T47D (cell line): ENCODE measurements at places on chromosomes 2 and 18.

- DNase-seq, result no peak
These were observed 42.8 kb downstream of the SCRN3 start for GRCh38 chr2:174438146-174438886.

DNA sequence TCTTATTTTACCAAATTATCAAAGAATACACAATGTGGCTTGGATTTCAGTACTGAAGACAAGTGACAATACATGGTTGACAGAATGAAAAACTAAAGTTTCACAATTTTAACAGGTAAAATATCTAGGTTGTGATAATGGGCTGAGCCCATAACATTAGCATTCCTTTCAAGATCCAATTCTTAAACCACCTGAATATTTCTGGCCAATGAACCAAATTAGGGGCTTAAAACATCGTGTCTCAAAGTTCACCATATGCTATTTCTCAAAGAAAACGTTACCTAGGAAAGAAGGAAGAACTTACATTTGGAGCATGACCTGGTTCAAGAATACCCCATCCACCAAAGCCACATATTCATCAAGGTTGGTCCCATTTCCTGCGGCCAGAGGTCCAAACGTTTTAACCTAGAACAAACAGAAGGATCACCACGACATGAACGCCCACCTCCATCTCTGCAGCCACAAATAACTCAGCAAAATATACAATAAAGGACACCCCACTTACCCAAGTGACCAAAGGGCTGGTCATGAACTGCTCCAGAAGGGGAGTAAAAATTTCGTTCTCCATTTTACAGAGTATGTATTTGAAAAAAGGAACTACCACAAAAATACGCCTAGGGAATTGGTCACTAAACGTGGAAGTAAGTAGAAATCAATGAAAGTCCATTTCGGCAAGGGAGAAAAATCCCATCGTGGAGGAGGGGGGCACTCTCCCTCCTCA lies 984 bp downstream of the CCDC88A start:
- DNase-seq, result no peak

DNA sequence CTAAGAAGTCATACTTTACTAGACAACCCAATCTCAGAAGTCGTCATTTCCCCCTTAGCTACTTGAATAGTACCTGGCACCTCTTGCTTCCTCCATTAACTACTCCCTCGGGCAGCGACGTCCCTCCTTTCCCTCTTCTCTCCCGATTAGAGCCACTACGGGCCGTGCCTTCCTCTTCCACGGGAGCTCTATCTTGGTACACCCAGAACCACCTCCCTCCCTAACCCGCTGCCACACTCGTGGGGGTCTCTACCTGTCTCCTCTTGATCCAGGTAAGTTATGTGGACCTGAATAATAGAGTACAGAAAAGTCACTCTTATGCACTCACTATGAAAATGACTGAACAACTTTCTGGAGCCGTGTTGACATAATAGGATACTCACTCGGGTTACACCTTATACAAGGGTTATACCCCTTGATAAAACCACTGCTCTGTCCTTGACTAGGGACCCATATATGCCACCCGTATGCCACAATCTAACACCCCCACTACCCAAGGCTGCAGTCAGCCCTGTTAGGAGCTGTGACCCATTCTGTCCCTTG lies 595 bp upstream of the HDHD2 start:
- no peak for DNase-seq

GRCh38 chr18:73679941-73680712 lies 467.5 kb downstream of the FBXO15 start:
- no peak for DNase-seq

GRCh38 chr18:75471850-75472249 lies 44.3 kb upstream of the SMIM21 start:
- DNase-seq, result no peak

GRCh38 chr2:211027976-211028375 lies 471.6 kb downstream of the CPS1 start:
- DNase-seq, result no peak

GRCh38 chr18:3998698-3999333 lies 456.3 kb downstream of the DLGAP1 start:
- DNase-seq, result no peak

DNA sequence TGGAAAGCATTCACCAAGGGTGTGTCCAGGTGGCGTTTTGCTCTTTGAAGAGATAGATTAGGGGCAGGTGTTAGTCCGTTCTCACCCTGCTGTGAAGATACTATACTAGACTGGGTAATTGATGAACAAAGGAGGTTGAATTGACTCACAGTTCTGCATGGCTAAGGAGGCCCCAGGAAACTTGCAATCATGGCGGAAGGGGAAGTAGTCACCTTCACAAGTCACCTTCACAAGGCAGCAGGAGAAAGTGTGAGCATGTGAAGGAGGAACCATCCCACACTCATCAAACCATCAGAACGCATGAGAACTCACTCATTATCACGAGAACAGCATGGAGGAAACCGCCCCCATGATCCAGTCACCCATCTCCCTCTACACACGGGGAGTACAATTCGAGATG lies 135.7 kb upstream of the NFATC1 start:
- DNase-seq, result no peak

DNA sequence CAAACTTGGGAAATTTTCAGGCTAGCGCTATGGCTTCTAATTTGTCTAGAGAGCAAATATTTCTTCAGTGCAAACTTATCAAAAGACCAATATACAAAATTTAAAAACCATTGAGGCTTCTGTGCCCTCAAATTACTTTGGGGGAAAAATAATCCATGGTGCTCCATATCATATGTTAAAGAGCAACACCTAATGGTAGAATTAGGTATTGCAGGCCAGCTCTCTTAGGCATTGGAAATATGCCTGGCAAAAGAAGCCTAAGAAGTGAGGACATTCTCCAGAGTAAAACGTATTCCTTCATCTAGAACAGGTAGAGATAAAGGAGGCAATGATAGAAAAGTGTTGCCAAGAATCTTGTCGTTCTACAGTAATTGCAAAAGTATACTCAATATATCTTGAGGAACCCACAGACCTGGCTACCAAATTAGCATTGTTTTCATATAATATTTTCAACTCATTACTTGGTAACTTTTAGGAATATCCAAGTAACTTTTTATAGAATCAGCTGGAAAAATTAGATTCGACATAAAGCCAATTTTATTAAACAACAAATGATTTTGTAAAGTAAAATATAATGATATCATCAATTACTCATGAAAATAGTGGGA lies 401.1 kb downstream of the BCL11A start:
- DNase-seq, result no peak

DNA sequence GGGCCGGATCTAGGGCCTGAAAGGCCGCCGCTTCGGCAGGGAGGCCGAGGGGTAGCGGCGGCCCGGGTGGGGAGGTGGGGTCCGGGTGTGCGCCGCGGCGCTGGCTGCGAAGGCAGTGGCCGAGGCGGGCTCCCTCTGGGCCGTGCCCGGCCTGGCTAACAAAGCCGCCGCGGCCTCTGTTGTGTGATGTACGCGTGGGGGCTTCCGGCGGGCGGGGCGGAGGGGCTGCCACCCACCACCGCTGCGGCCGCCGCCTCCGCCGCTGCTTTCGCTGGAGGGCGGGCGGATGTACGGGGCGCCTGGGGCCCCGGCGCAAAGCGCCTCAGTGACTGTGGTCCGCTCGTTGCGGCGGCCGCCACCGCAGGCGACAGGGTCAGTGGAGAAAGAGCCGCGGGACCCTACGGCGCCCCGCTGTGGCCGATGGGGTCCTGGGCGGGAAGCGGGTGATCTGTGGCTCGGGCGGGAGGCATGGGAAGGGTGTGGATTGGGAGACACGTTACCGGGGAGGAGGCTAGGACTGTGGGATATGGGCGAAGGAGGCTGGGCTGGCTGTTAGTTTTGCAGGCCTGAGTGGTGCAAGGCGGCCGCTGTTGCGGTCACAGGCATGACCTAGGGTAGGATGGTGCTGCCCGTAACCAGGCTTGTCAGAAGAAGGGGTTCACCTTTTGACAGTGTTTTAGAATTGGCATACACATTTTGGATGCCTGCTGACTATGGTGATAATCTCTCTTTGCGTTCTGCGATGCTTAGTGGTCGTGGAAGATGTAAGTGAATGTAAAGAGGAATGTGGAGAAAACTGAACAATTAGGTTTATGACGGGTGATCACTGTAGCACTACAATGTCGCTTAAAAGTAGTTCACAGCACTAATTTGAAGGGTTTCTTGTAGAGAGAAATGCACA lies 662 bp downstream of the BZW1 start:
- peak; percentile 34 for DNase-seq

- DNase-seq, result no peak
These were observed 11.4 kb upstream of the NR4A2 start for GRCh38 chr2:156343940-156344301.

DNA sequence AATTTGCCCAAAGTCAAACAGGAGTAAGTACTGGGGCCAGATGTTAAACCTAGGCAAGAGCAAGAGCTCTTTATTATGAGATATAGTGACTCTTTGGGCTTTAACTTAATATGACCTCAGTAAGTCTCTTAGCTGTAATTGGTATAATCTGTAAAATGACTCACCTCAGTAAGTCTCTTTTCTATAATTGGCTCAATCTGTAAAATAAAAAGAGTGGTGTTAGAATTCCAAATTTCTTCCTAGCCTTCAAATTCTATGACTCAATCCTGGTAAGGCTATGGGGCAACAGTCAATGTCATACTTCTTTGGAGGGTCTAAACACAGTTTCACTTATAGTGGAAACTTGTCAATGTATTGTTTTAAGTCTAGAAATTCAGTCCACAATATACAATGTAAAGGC lies 1608.9 kb upstream of the PIK3C3 start:
- DNase-seq, result no peak

- no peak for DNase-seq
These were observed 27.1 kb downstream of the HS1BP3 start for GRCh38 chr2:20623741-20624155.

GRCh38 chr2:55782528-55783173 lies 89.0 kb upstream of the PNPT1 start:
- DNase-seq, result no peak

GRCh38 chr2:124480958-124481357 lies 455.9 kb downstream of the CNTNAP5 start:
- no peak for DNase-seq

GRCh38 chr2:95063086-95063958 lies 37.8 kb downstream of the MAL start:
- no peak for DNase-seq

DNA sequence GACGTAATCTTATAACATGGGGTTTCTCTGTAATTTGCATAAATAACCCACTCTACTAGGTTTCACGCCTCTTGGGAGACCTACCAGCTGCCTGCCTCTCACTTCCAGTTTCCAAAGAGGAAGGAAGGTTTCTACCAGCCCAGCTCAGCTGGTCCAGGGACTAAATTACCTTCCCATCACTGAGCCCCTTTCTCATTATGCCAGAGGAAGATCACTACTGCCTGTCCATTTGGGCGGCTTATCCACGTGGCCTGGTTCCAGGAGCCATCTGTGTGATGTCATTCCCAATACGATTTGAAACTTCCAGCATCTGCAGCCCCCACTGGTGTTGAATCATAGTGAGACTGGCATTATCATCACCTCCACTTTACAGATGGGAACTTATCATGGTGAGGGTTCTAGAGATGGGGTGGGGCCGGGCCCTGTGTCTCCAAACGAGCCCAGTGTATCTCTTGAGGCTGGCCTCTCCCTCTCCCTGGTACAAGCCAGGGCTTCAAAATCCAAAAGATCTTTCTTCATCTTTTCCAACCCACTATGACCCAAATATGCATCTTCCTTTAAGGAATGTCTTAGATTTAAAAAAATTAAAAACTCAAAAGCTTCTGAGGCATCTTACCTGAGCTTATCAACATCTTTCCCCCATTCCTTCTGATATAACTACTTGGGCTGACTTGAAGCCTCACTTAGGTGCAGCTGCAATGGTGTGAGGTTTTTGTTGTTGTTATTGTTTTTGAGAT lies 140.8 kb downstream of the DDX1 start:
- DNase-seq, result no peak

DNA sequence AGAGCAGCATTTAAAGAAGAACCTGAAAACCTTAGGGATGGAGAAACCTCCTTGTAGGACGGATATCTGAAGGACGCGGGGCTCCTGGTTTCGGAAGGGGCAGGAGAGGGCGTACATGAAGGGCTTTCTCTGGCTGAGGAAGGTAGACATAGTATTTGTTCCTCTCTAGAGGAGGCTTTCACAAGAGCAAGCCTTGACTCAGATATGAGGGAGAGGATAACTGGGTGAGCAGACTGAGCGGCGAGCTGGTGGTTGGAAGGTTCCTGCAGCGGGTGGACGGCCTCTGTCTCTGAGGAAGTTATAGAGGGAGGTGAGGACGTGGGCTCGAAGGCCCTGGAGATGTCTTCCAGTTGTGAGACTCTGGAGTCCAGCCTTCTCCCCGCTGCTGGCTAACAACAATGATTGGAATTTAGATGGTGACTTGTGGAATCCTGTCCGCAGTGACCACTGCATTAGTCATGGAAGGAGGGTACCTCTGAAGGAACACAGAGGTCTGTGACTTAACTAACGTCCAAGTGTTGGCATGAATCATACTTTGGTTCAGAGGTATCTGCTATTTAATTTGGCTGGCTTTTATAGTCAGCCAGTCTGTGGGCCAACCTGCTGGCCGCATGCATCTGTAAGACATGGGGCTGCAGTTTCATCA lies 80.9 kb downstream of the ASAP2 start:
- no peak for DNase-seq

GRCh38 chr2:151176661-151177060 lies 85.0 kb downstream of the RBM43 start:
- peak; percentile 3 for DNase-seq

GRCh38 chr2:134647607-134648256 lies 71.1 kb downstream of the TMEM163 start:
- no peak for DNase-seq
